NCI-H82 (cell line): ENCODE measurements at places on chromosomes 5 and 9.

GRCh38 chr9:92254381-92255337 lies 38.8 kb downstream of the IARS1 start:
- DNase-seq = no peak

GRCh38 chr9:128899566-128900322 lies 17.8 kb downstream of the LRRC8A start:
- no peak for DNase-seq

DNA sequence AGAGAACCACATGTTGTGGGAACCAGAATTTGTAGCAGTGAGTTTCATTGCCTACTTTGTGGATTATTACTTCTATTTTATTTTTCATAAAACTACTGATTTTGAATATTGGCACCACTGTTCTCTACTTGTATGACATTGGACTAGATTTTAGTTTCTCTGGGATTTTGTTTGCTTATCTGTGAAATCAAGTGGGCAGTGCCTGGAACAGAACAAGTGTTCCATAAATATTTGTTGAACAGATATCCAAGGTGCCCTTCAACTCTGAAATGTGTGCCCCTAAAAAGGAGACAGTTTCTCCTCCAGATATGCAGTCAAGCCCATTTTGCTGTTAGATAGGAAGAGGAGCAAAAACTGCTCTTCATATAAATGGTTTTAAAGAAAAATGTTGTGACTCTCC lies 42.6 kb downstream of the ADAMTSL1 start:
- DNase-seq = no peak

DNA sequence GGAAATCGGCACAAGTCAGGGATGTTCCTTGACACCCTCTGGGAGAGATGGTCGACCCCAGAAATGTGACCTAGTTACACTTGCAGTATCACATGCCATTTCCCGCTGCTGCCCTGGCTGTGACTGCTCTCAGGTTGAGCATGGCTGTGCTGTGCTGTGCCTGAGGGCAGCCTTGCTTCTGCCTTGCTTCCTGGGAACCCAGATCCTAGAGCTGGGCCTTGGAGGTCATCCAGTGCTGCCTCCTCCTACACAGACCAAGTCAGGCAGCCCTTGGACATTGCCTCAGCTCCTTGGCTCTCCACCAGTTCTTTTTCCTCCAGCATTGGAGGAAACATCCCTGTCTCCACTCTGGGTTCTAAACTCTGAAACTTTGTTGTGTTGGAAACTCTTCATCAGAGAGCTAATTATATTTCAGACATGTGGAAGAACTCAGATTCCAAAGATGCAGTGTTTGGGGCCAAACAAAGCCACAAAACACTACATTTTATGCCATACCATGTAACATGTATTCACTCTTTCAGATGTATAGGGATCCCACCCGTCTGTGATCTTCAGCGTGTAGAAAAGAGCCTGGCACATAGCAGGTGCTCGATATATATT lies 6.1 kb downstream of the MAMDC2 start:
- no peak for DNase-seq

- no peak for DNase-seq
Observed at GRCh38 chr9:2424619-2425033, 197.0 kb upstream of the VLDLR start.
